ENCODE measurements at places on chromosomes 5 and 9. TPM values are rescaled to one million over a fixed set of nuclear protein-coding genes. Genes with fewer than 3 reads are reported as not detected.

The SLC36A3 gene
- not detected for total RNA-seq

The RGS7BP gene
- not detected for total RNA-seq

The HAVCR1 gene
- 28.9 TPM for total RNA-seq

The KIF4B gene
- not detected for total RNA-seq

The PLPPR1 gene
- not detected for total RNA-seq

The BHMT2 gene
- not detected for total RNA-seq
